ENCODE measurements at places on chromosomes 2 and 18.

DNA sequence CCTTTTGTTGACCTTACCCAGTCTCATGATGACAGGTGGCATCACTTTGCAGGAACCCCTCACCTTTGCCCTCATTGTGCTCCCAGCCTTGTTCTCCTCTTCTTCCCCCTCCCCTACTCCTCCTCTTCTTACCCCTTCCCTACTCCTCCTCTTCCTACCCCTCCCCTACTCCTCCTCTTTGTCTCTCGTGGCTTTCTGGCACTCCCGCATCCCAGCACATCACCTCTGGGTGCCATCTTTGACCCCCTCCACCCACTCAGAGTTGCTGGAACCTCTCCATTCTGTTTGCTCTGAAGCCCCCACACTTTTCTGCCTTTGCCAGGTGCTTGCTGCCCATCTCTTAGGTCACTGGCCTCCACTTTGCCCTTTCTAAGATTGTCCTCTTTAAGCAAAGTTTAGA, 17.1 kb downstream of the UBE2F start:
- DNase-seq: no peak

DNA sequence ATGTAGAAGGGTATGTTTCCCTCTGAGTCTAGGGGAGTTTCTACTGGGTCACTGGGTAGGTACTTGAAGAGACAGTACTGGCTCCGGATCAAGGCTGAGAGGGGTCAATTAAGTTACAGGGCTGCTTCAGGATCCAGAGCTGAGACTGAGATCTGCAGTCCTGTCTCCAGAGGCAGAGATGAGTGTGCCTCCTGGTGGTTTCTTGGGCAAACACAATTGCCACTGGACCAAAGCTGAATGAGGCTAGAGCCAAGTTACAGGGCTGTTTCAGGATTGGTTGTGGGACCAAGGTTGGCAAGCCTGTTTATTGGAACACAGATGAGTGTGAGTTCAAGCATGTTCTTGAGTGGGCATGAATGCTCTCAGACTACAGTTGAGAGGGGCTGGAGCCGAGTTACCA, 157.9 kb downstream of the ADCYAP1 start:
- DNase-seq: no peak

DNA sequence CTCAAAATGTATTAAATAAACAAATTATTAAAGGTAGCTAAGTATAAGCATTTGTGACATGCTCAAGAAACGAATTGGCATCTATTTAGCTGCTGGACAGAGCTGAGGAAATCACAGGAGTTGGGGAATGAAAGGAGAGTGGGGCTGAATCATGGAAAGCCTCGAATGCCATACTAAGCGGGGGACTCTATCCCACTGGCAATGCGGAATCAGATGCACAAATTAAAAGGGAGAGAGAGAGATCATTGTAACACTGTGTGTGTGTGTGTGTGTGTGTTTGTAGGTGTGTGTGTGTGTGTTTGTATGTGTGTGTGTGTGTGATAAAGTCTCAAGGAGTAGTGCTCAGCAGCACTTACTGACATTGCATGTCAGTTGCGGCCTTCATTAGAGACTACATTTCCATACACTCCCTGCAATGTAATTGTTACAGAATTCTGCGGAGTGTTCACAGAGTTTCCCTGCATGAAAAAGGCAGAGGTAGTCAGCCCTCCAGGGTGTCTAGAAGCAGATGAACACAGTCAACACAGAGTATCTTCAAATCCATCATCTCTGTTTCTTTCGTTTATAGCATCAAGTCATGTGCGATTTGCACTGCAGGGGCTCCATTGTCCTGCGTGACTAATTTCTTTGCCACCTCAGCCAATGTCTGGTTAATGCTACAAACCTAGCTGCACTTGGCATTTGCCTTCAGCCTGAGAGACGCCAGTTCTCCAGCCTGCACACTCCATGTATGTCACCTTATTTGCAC, 111.7 kb upstream of the CYRIA start:
- DNase-seq: no peak

GRCh38 chr2:182980115-182980514, 58.1 kb downstream of the NCKAP1 start:
- DNase-seq: no peak

- no peak for DNase-seq
Measured at GRCh38 chr18:28193177-28193778, 16.3 kb upstream of the CDH2 start.

DNA sequence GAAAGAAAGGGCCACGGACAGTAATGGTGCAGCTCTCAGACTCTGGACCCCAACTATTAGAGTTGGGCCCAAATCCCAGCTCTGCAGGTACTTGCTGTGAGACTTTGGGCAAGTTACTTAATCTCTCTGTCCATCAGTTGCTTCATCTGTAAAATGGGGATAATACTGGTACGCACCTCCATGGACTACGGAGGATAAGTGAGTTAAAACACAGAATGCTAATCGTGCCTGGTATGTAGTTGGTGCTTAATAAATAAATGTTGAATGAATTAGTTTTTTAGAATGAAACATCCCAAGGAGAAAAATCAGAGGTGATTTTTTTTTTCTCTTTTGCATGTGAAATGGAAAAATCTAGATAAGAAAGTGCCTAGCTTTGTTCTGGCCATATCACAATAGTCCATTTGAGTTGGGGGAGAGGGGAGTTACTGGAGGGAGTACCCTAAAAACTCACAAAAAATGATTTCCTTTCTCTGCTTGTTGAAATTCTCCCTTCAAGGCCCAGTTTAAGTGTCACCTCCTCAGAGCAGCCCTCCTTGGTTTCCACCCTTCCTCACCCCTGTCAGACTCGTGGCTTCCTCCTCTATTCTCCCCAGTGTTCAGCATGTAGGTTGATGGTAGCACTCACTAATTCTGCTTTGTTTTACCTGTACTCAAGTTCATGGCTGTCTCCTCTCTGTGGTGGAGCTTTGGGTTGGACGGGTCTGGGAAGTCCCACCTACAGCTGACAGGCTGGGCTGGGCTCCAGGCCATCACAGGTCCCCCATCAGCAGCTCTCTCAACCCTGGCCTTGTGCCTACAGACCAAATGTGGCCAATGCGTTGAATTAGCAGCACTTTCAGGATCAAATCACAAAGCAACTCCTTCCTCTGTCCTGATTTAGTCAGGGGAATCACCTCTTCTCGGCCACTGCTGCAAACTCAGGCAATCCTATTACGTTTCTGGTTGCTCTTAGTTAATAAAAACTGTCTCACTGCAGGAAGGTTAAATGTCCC, 92.8 kb upstream of the TAF1B start:
- DNase-seq: no peak

DNA sequence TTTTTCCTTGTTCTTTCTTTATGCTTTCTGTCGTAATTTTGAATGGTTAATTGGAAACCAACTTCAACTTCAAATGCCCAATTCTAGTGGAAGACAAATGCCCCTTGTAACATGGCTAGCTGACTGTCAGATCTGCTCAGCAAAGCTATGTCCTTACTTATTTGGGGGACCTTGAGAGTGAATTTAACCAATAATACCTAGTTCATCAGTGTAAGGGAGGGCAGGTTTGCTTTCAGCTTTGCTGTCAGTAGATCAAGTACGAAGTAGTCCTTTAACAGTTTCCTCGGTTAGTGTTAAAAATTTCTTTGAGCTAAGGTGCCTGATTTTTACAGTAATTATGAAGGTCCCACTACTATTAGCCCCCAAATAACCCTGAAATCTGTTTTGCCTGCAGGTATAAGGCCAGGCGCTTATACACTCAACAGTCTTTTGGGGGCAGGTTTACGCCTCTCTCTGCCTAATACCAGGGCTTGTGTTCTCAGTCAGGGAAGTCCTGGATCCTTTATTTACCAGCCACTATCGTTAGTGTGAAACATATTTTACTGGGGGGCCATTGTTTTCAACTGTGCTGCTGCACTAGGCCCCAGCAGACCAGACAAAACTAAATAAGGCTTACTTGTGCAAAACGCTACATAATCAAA, 165.1 kb upstream of the KCNJ3 start:
- DNase-seq: no peak

GRCh38 chr2:171745806-171746205, 58.5 kb downstream of the DYNC1I2 start:
- DNase-seq: no peak

GRCh38 chr18:41457765-41458326, 497.2 kb upstream of the PIK3C3 start:
- DNase-seq: no peak

DNA sequence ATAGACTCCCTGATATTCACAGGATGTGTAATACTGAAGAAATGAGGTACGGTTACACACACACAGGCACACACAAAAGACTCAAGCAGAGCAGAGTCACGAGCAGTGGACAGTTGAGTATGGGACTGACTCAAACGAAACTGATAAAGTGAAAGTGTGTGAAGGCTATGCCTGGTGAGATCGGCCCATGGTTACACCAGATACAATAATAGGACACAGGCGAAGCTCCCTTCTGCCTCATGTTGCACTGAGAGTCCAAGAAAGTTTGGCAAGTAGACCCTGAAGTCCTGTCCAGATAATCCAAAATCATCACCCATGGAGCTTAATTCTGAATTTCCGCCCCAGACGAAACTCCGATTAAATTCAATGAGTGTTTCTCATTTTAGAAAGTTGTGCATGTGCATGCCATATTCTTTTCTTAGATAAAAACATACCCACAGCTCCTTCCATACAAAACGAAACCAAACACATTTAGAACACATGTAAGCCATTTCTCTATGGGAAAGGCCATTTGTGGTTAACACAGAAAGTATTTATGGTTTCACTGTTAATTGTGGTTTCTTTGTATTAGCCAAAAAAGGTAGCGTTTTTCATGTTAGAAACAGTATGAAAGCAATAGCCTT, 567.6 kb downstream of the PLCL1 start:
- no peak for DNase-seq

- no peak for DNase-seq
Measured at GRCh38 chr2:47601568-47601967, 181.4 kb upstream of the MSH6 start.

GRCh38 chr2:231745303-231746038, 35.6 kb downstream of the PDE6D start:
- DNase-seq: no peak

DNA sequence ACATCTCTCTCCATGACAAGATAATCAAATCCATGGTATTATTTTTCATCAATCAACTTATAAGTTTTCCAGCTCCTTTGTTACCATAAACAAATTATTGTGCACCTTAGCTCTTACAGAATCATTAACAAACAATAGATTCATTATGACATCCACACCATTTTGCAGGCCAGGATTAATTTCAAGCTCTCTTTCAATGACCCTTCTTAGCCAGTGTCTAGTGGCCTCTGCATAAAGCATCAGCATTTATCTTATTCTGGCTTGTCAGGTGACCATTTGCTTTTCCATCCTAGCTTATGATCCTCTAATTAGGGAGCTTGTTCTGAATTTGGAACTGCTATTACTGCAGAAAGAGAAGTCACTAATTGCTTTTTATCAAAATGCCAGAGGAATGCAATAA, 806.2 kb upstream of the CHAC2 start:
- no peak for DNase-seq

DNA sequence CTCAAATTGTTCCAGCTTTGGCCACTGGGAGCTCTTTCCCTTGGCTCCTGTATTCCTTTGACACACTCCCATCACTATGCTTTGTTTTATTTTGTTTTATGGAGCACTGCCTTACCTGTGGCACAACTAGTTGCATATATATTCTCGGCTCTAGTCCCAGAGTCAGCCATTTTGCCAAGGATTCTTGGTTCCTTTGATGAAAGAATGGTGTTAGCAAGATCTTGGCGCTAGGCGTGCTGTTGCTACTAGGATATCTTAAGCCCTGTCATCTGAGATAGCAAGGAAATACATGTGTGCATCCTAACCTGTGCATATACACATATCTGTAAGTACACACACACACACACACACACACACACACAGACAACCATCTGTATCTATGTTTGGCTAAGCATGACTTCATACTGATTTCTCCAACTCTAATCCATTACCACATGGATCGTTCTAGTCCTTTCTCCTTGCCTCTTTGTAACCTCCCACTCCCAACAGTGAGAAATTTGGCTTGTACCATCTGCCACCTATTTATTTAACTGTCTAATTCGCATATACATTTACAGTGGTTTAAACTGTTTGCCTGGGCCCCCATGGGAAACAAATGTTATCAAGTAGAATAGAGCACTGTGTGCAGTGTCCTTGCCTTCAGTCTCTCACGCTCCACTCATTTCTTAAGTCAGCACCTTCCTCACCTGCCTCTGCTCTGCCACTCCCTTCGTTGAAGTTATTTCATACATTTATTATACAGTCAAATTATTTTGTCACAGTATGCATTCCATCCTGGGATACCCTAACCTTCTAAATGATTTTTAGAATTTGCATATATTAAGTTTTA, 137.5 kb upstream of the MAP3K20 start:
- no peak for DNase-seq

DNA sequence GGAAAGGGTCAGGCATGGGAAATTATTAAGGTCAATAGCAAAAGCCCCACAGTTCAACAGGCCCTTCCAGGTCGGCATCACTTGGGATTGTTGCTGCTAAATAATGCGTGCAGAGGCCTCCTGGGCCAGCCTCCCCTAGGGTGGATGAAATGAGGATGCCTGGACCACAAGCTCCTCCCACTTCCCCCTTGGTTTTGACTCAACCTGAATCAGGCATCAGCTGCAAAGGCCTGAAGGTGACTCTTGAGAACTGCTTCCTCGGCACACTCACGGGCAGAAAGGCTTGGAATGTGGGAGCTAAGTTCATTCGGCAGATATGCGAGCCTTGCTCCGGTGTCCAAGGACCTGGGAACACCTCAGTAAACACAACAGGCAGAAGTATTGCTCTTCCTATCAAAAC, 69.3 kb downstream of the MBP start:
- DNase-seq: peak; percentile 46

- DNase-seq: no peak
Measured at GRCh38 chr2:162401871-162402270, 57.9 kb downstream of the GCA start.

- no peak for DNase-seq
Measured at GRCh38 chr2:16330012-16330411, 335.6 kb downstream of the CYRIA start.

GRCh38 chr2:233402789-233403188, 48.5 kb downstream of the DGKD start:
- no peak for DNase-seq

DNA sequence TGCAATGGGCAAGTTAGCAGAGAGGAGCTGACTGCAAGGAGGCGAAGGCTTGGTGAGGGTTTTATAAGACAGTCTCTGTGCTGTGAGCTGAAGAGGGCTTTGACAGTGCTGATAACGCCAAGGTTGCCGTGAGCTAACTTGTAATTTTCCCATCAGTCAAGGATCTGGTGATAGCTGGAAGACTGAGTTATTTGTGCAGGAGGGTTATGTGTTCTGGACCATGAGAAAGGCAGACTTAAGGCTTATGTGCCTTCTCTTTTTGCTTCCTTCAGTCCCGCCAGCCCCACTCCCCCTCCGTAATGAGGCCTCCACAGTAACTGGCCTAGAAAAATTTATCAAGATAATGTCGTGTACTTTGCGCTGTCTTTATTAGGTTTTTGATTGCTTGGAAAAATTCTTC, 94.6 kb downstream of the RTP5 start:
- DNase-seq: no peak

DNA sequence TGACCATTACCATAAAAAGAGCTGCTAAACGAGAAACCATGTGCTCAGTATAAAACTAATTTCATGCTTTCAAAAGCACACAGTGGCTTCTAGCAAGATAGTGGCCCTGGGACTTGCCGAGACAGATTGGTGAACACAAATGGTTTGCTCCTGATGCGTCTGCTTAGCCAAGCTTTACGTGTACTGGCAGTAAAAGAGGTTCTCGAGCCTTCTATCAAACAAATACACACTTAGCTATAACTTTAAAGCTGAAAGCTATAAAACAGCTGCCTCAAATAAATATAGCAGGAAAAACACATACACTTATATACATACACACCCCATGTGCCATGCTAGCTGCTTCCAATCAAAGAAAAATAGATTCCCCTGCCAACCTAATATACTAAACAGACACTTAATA, 117.0 kb downstream of the ZNF385B start:
- no peak for DNase-seq

- DNase-seq: no peak
Measured at GRCh38 chr2:207121784-207122183, 44.0 kb downstream of the KLF7 start.

Data from stimulated activated CD8-positive, alpha-beta memory T cell treated with anti-CD3 and anti-CD28 coated beads, Interleukin-4, amount 100 ng/mL, for 1 hour (primary cell).